ENCODE measurements at places on chromosomes 2 and 18. TPM values are rescaled to one million over a fixed set of nuclear protein-coding genes. Genes with fewer than 3 reads are reported as not detected.

- peak; percentile 45 for DNase-seq
Measured at GRCh38 chr2:86592547-86593230, 29.4 kb upstream of the CHMP3 start.

DNA sequence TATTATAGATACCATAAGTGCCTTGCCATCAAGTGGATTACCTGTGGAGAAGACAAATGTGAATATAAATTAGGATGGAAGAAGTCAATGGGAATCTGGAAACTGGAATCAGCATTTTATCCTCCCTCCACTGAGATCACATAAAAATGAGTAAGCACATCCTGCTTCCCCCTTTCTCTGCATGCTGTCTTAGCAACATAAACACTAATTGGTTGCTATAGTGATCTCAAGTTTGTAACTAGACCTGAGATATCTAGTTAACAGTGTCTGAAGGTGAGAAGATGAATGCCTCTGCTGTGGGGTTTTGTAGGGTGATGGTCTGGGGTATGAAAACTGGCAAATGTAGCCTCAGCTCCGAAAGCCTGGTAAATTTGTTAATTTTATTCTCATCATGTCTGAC, 1357.5 kb upstream of the CELF4 start:
- no peak for DNase-seq

- DNase-seq, result no peak
Measured at GRCh38 chr2:136297312-136297711, 179.4 kb upstream of the CXCR4 start.

DNA sequence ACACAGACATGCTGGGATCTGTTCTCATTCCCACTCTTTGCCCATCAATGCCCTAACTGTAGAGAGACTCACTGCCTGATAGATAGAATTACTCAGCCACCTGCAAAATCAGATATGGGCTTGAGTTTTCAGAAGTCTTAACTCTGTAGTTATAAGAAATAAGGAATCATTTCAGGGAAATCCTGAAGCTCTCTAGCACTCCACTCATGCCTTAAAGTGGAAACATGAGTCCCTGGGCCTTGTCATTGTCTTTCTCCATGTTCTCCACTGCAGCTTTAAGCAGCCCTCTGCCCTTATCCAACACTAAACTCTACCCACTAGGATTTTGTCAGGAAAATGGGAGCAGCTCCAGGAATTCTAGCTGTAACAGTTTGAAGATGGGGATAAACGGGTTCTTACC, 192.5 kb downstream of the SNTG2 start:
- no peak for DNase-seq

The PDE11A gene
- not detected for total RNA-seq

The IL1R1 gene
- total RNA-seq, result 52.6 TPM
